ENCODE measurements at places on chromosomes 3 and 15.
A peak's percentile ranks its signal among the peaks of the same experiment; 100 is the strongest.

DNA sequence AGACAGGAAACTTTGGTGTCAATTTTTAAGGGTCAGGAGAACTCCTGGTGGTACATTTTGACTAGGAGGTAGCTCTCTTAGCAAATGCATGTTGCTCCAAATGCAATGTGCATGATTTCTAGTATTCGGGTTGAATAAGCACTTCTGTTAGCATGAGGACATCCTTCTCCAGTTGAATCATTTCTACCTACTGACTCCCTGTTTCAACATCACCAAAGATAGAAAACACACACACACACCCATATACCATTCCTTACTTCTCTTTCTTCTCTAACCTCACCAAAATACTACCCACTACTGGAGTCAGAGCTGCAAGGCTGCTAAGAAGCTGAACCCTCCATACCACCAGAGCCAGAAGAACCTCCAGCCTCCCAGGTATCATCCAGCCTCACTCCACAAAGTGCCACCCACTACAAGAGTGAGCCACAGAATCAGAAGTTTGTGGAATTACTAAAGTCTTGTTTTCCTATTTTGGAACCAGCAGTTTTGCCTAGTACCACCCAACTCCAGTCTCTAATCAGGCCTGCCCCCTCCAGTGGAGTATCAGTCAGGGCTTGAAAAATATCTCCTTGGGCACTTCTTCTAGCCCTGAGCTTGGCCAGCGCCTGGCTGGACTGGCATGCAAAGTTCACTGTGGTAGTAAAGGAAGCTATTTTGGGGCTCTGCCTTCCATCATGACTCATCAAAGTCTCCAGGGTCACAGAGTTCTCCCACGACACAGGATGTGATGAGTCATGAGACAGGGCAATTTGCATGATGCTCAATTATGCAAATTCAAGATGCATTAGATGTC, 110.3 kb downstream of the CYP19A1 start:
- peak; percentile 13 for DNase-seq

DNA sequence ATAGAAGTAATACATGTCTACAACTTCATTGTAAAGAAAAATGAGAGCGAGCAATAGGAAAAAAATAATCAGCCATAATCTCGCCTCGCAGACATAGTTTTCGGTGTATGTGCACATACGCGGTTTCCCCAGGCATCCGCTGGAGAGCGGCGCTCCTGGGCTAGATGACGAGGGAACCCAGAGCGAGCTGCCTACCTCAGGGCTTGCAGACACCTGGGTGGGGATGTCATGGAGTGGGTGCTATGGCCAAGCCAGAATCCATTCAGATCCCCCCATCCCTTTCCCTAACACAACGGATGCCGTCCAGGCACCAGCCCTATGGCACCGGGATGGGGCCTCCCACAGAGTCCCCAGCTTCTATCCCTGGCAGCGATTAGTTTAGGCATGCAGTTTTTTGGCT, 4.5 kb upstream of the CFAP100 start:
- DNase-seq: no peak

- no peak for DNase-seq
Measured at GRCh38 chr3:177449360-177450006, 252.2 kb upstream of the TBL1XR1 start.

DNA sequence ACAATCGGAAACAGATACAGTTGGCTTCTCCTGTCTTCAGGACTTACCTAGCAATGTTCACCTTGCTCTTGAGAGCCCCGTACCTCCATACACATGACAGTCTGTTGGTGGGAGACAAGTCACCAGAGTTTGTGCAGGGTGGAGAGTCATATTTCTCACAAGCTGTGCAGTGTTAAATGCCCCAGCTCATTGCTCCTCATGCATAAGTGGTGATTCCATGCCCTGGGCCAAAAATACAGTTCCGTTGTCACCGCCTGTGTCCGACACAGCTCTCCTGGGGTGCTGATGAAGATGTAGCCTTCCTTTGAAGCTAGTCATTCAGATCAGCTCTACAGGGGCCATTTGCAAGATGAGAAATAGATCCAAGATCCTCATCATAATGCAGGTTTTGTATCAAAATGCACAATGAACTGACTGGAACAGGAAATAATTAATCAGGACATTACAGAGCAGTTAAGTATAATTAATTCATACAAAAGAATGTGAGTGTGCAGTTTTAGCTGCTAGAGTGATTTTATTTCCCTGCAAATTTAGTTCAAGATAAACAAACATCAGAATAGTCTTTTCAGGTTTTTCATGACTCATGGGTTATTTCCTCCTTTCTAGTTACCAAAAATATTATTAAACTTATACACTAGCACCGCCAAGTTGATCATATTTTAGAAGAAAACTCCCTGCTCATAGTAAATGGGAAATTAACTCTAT, 66.5 kb downstream of the CD47 start:
- DNase-seq: no peak

DNA sequence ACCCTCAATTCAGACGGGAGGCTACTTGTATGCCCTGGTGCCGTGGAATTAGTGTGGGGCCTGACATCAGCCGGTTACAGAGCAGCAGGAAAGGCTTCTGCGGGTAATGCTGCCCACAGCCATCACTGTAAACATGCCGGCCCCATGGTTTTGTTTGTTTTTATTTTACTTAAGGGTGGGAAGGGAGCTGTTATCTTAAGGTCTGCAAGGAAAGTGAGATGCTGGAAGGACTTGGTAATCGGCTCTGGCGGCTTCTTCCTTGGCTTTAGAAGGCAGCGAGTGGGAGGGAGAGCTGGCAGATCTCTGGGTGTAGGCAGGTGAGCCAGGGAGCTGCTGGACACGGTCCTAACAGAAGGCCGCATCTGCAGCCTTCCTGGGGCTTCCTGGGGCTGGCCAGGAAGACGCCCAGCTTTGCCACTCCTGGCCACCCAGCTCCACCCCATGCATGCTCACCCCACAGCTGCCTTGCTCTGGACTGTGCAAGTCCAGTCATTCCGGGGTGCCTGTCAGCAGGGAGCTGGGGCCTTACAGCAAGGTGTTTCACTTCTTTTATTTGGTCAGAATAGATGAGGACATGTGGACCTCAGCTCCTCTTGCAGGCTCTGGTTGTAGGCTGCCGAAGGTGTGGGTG, 54.1 kb upstream of the FURIN start:
- DNase-seq: no peak

- no peak for DNase-seq
Measured at GRCh38 chr3:29827756-29828155, 546.9 kb downstream of the RBMS3 start.

DNA sequence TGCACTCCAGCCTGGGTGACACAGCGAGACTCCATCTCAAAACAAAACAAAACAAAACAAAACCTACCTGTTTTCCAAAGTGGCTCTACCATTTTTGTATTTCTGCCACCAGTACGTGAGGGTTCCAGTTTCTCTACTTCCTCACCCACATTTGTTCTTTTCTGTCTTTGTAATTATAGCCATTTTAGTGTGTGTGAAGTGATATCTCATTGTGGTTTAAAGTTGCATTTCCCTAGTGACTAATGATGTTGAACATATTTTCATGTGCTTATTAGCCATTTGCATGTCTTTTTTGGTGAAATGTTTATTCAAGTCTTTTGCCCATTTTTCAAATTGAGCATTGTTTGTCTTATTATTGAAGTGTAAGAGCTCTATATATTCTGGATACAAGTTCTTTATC, 50.7 kb downstream of the TRA2B start:
- DNase-seq: no peak

- DNase-seq: no peak
Measured at GRCh38 chr3:94234177-94234788, 171.4 kb downstream of the NSUN3 start.

DNA sequence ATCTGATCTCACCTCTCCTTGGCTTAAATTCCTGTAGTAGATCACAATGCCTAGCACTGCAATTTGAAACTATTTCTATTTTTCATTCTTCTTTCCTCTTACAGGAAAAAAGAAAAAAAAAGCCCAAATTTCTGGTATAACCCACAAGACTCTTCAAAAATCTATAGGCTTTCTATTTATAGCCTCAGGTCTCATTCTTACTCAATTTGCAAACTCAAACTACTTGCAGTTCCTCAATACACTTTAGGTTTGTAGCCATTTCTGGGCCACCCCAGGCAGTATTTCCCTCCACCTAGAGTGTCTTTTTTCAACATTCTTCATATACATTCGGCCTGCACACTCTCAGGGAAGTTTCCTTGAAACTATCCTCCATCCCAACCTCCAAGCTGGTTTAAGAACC, 169.0 kb downstream of the TBC1D5 start:
- no peak for DNase-seq

GRCh38 chr3:19270481-19270880, 122.2 kb downstream of the KCNH8 start:
- no peak for DNase-seq

Data from stimulated activated CD4-positive, alpha-beta T cell treated with anti-CD3 and anti-CD28 coated beads, Interleukin-4, amount 100 ng/mL, for 24 hours (primary cell).